ENCODE measurements at places on chromosomes 3 and 15.

DNA sequence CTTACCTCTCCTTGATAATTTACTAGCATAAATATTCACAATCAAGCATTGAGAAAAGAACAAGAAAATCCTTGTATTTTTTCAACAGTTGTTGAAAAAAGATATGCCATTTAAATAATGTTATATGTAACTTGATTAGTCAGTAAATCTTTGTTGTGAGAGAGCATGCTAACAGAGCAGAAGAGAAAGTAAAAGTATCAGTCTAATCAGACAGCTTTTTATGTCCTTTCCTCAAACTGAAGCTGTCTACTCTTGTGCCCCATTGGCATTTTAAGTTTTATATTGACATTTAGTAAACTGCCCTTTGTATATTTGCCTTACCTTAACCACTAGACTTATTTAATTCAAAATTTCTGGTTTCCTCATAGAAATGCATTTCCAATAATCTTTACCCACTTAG lies 668.7 kb downstream of the OTOL1 start:
- no peak for DNase-seq

DNA sequence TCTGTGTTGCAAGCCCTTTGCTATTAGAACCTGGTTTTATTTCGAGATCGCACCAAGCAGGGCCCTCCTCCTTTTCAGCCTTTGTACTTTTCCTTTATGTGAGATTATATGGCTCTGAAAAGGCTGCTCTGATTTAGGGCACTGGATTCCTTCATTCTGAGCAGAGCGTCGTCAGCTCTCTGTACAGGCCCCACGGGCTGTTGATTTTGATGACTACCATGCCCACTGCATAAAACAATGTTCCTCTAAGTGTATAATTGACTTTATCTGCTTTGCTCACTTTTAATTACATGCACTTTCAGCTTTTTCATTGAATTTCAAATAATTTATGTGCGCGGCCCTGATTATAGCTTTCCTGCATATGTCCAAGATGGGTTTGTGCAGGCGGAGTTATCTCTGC lies 4.4 kb upstream of the PSMD6 start:
- no peak for DNase-seq

GRCh38 chr15:57691082-57691481 lies 15.4 kb upstream of the POLR2M start:
- no peak for DNase-seq

GRCh38 chr15:72616491-72617210 lies 37.8 kb upstream of the GOLGA6B start:
- no peak for DNase-seq

- peak; percentile 73 for DNase-seq
Observed at GRCh38 chr3:139343895-139344856, at the start of gene MRPS22. Gene MRPS22, plus strand, starts transcription at chr3:139344020. Its CDS starts 7 bp downstream, at chr3:139344027.

All from stimulated activated CD8-positive, alpha-beta memory T cell treated with anti-CD3 and anti-CD28 coated beads, Interleukin-15, amount 100 ng/mL, for 48 hours (primary cell).